H9 (cell line): ENCODE measurements at places on chromosomes 11 and 22.

DNA sequence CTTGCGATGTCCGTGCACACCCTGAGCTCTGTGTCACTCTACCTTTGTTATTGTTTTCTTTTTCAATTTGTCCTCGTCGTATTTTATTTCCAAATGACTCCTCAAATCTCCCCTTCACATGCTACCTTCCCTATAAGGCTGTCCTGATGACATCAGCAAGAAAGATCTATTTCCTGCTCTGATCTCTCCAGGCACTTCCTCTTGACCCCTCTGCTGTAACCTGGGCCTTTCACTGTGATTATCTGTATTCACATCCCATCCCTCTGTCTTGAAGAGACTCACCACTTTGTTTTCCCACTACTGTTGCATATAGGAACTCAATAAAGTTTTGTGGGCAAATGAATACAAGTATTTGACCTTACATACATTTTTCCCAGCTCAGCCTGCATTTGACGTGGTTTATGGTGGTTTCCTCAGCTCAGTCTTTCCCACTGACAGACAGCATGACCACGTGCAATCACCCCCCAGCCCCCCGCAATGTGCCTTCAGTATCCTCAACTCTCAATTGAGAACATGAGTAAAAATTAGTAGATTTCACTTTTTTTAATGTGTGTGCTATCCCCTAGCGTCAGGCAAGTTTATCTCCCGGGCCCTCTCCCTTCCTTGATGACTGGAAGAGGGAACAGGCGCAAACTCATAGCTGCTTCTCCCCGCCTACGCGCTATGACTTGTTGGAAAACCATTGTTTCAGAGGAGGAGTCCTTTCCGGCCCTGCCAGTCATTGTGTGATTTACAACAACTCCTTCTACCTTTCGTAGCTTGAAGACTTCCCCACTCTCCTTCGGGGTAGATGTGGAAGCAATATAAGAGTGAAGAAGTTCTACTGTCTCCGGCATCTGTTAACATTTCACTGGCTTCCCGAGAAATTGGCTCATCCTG lies 498.5 kb downstream of the NTM start:
- no peak for DNase-seq

GRCh38 chr11:23425381-23425780 lies 565.1 kb upstream of the CCDC179 start:
- no peak for DNase-seq

GRCh38 chr11:83437939-83438338 lies 151.8 kb upstream of the CCDC90B start:
- DNase-seq, result no peak

DNA sequence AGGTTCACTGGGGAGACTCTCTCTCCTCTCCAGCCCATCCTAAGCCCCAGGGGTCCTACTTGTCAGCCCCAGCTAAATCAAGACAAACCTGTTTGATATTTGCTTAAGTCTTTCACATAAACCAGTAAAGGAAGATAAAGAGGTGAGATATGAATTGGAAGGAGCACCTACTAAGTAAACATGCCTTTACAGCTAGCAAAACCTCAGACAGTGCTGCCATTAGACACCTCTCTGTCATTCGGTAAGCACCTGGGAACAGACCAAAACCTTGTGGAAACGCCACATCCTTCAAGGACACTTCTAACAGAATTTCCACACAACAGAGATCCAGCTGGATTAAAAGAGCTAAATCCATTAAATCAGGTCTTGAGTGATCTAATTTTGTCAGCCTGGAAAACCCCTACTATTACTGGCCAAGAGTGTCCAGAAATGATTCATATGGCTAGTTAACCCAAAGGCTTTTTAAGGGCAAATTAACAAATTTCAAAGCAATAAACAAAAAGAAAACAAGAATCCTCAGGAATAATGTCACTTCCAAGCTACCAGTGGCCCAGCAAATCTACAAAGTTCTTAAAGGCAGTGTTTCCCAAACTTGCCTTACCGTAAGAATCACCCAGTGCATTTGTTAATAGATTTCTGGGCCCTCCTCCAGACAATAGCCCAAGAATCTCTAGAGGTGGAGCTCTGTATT lies 2.4 kb downstream of the VPS37C start:
- DNase-seq, result no peak

DNA sequence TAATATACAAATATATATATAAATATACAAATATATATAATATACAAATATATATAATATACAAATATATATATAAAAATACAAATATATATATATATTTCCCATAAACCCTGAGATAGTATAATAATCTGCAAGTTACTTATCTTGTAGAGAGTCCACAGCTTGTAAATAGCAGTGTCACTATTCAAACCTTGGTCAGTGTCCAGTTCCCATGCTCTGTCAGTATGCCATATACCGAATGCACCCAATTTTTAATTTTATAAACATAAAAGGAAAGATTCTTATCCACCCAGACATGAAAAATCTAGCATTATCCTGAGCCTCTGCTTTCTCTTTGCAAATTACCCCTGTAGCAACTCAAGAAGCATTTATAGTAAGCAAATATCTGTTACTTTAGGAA lies 21.6 kb upstream of the CTSC start:
- DNase-seq, result no peak

GRCh38 chr22:30992565-30992964 lies 23.5 kb downstream of the TUG1 start:
- DNase-seq, result no peak
